ENCODE measurements at places on chromosomes 6 and 20.

DNA sequence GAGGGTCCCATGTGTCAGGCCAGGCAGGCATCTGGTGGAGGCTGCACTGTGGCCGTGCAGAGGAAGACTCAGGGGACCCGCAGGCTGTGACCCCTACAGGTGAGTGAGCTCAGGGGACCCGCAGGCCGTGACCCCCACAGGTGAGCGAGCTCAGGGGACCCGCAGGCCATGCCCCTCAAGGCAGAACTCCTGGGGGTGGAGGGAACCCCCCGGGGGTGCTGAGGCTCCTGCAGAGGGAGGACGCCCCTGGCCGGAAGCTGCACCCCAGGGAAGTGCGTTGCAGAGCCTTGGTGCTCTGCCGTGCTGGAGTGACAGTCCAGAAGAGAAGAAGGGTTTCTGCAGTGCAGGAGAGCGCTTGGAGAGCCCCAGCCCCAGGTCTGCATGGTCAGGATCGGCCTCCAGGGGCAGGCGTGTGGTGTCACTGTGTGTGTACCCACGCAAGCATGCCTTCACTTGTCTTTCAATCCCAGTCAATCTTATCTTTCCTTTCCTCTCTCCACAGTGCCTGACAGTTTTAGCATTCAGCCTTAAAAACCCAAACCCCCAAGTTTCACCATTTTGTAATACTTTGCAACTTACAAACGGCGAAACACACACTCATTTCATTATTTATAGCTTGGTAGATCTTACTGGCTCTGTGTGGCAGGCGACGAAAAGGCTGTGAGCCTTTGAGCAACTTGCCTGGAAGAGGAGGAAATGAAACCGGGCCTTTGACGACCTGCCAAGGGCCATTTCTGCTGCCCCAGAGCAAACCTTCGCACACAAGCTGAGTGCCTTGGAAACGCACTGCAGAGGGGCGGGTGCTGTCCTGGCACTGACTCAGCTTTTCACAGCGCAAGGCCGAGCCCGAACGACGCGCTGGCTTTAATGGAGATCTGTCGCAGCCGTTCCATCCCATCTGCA lies 101.4 kb upstream of the AGPAT4 start:
- DNase-seq = no peak

DNA sequence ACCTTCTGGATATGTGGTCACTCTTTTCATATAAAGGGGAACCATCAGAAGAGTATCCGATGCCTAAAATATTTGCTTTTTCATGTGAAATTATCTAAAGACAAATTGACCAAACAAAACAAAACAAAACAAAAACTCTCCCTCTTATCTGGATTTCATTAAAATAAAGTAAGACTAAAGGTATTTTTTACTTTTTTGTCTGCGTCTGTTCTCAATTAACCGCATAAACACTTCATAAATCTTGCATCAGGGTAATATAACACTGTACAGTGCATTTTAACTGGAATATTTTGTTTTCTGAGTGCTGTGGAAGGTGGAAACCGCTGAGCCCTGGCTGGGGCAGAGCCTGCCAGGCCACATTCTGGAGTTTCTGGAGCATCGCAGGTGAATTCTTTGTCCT lies 234.1 kb upstream of the ZFP64 start:
- DNase-seq = no peak

- DNase-seq = no peak
Observed at GRCh38 chr6:45812922-45813321, 202.7 kb downstream of the CLIC5 start.

DNA sequence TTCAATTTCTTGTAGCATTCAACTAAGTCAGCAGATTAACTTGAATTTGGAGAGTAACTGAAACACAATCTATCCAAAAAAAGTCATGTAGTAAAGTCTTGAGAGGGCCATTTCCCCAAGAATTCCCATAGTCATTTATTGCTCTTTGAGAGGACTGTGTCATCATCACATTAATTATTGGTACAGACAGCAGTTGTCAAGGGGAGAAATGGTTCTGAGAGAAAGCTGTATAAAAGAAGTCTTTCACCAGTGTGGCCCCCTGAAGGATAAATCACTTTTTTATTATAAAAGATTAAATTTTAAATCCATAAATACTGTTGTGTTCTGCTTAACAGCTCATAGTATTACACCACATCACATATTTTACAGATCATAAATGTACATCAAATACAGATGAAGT lies 111.5 kb downstream of the KHDRBS2 start:
- no peak for DNase-seq

DNA sequence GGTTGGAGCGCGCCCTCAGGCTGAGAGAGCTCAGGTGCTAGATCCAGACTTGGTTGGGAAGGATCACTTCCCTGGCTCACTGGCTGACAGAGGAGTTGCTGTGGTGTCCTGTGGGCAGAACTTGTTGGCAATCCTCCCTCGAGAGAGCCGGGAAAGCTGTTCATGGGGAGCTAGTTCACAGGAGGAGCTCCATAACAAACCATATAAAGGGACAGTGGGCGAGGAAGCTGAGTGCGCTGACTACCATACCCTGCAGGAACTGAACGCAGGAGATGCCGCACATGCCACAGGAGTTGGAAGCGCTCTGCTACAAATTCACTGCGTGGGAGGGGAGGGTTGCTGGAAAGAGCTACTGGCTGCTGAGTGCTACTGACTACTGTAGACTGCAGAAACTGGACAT lies 243.2 kb downstream of the OGFRL1 start:
- DNase-seq = no peak

DNA sequence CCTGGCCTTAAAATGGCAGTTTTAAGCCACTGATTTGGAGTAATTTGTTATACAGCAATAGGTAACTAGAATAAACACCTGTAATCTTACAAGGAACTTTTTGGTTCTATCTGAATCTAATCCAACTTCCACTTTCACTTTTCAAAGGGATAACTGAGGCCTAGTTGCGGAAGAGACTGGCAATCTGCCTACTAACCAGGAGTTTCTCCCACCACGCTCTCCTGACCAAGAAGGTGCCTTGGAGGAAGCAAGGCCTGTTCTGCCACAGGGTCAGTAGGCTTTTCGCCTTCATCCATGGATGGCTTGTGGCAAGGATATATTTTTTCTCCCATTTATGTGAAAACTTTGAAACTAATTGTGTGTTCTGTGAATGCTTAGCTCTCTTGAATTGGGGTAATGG lies 12.9 kb upstream of the MYBL2 start:
- no peak for DNase-seq

- DNase-seq = no peak
Observed at GRCh38 chr6:30227763-30228487, 14.7 kb upstream of the TRIM26 start.

Measured in T-helper 2 cell treated with Interferon-gamma antibody and Interleukin-4, amounts not matched to agents 5 μg/mL and 100 μg/mL, for 36 hours (primary cell).